ENCODE measurements at places on chromosomes 4 and X. TPM values are rescaled to one million over a fixed set of nuclear protein-coding genes. Genes with fewer than 3 reads are reported as not detected.
A peak's percentile ranks its signal among the peaks of the same experiment; 100 is the strongest.

DNA sequence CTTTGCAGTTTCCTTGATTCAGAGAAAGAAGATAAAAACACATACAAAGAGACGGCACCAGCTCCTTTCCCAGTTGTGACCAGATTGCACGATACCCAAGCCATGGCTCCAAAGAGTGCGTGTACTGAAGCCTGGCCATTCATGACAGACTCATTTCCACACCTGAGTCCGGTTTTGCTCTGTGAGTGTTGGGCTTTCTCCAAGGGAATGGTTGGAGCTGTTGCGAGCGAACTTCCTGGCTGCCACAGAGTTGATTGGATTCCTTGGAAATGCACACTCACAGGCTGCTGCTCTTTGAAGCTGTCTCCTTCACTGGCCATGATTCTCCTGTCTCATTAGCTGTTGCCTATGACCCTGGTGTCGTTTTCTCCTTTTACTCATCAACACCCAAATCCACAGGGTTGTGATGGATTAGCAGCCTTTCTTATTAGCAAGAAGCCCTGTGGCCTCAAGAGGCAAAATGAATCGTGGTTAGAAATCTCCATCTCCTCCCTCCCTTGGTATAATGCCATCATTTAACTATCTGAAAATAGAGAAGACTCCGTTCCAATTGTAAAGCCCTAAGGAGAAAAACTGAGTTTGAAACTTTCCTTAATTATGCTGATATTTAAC is 43.9 kb upstream of the BBS12 start:
- no peak for DNase-seq

GRCh38 chr4:184039963-184040383 is 134.9 kb downstream of the STOX2 start:
- no peak for DNase-seq

- DNase-seq = no peak
Measured at GRCh38 chr4:158934996-158935669, 166.3 kb downstream of the FNIP2 start.

- no peak for DNase-seq
Measured at GRCh38 chr4:23766344-23766743, 123.5 kb downstream of the PPARGC1A start.

DNA sequence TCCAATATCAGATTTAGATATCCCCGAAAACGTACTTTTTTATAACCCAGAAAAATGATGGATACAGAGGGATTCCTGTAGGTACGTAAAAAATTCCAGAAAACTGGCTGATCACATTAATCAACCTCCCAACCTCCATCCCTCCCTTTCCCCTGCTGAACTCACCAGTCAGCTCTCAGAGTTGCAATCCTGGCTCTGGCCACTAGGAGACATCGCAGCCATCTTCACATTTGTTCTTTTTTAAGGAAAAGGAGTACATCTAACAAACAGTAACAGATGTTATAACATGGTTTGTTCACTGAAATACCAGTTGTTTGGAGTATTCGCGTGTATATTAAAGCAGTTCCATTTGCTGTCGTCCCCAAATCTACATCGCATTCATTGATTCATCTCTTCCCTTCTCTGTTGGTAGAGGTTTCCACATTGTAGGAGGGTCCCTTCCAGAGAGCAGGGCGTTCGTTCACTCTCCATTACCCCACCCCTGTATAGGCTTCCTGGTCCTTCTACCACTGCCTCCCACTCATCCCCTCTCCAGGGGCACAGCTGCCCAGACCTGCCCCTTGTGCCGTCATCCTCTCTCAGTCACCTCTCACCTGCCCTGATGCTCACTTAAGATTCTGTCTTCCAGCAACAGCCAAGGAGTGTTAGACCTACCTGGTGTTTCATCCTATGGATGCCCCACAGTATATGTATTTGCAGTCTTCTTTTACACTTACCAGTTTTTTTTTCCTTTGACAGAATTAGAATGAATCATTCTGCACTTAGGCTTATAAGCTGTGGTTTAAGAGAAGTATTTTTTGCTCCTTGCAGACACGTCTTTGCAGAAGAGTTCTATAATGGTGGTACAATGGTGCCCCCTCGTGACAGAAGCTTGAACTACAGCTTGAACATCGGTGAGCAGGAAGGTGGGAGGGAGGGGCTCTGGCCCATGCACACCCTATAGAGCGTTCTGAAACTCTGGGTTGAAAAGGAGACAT is 36.8 kb upstream of the RAB40AL start:
- DNase-seq = peak; percentile 39

GRCh38 chrX:125205918-125206665 is 113.6 kb upstream of the TEX13C start:
- DNase-seq = no peak

DNA sequence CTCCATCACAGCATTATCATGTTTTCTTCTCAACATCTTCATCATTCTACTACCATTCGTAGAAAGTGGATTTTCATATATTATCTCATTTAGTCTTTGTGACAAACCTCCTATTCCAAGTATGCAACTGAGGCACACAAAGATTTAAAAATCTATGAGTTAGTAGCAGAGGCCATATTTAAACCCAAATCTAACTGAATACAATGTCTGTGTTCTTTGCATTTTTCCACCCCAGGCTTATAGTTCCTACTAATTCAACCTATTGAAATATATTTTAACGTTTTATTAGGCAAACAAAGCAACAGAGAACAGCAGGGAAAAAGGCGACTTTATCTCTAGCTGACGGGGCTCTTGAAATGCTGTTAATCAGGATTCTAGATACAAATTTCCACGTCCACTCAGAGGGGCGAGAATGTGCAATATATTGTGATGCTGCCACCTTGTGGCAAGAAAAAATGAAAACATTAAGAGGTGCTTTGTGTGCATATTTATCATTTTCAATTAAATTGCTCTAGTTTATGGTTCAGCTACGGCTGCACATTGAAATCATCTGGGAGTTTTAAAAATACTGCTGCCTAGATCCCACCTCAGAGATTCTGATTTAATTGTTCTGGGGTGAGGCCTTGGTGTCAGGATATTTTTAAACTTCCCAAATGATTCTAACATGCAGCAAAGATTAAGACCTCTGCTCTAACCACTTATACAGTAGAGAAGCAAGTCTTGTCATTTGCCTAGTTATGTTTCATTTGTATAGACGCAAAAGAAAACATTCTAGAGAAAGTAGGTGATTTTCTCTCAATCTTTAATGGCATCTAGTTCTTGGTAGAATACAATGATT is 315.9 kb downstream of the MAPK10 start:
- DNase-seq = no peak

DNA sequence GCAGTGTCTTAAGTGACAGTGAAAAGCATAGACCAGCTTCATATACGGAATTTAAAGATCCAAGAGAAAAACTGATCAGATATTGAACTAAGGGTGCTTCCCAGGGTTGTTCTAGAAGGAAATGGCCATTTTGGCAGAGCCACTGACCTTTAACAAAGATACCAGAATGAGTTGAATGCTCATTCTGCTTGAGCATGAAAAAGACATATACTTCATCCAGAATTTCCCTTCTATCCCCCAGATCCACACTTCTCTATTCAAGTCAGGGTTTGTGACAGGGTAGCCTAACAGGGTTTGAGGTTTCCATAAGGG is 45.6 kb upstream of the FAM9C start:
- DNase-seq = no peak

GRCh38 chrX:109733613-109734083 is 591 bp upstream of the ACSL4 start:
- no peak for DNase-seq

DNA sequence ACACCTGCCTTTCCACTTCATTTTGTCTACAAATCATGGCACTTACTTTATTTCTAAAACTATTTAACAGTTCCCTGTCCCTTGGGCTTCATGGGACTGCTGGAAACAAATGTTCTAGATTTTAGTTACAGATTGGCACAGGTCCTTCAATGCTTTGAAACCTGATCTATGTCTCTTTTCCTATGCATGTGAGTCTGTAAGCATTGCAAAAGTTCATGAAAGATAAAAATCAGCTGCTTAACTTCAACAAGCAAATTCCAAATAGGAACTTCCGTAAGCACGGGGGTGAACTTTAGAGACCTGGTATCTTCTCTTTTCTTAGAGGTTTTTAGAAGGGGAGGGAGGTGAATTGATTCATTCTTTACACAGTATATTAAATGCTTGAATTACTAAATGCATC is 9.5 kb downstream of the LGI2 start:
- DNase-seq = no peak

- no peak for DNase-seq
Measured at GRCh38 chr4:14345356-14345775, 656.9 kb upstream of the CPEB2 start.

Gene NEIL3
- total RNA-seq = 0.76 TPM

Gene MND1
- total RNA-seq = 5.3 TPM

Gene MSL3
- 25.3 TPM for total RNA-seq

Gene PNMA6A
- total RNA-seq = 0.26 TPM
